RPMI7951 (cell line): ENCODE measurements at places on chromosomes 12 and 14. TPM values are rescaled to one million over a fixed set of nuclear protein-coding genes. Genes with fewer than 3 reads are reported as not detected.
A peak's percentile ranks its signal among the peaks of the same experiment; 100 is the strongest.

DNA sequence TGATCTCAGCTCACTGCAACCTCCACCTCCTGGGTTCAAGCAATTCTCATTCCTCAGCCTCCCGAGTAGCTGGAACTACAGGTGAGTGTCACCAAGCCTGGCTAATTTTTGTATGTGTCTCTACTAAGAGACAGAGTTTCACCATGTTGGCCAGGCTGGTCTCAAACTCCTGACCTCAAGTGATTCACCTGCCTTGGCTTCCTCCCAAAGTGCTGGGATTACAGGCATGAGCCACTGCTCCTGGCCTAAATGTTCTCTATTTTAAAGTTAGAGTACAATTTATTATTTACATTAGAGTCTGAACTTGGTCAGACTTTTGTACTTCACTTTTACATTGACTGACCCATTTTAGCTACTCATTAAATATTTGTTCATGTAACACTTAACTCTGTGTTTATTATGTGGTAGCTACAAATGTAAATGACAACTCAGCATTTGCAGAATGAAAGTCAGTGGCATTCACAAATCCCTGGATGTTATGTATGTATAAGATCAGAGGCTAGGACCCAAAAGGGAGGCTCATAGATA lies 409.6 kb downstream of the APAF1 start:
- no peak for DNase-seq

DNA sequence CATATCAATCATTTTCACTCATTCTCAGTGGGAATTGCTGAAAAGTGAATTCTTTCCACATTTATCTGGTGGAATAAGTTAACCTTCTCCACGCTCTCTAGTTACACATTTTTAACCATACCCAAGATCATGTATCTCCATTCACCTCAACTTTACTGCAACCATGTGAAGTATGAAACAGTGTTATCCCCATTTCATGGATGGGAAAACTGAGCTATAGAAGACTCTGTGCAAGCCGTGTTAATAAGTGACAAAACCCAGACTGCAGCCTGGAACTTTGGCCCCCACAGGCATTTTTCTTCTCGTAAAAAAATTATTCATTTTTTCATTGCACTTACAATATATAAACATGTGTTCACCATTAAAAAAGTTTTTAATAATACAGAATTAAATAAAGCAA lies 82.4 kb upstream of the CCND2 start:
- no peak for DNase-seq

DNA sequence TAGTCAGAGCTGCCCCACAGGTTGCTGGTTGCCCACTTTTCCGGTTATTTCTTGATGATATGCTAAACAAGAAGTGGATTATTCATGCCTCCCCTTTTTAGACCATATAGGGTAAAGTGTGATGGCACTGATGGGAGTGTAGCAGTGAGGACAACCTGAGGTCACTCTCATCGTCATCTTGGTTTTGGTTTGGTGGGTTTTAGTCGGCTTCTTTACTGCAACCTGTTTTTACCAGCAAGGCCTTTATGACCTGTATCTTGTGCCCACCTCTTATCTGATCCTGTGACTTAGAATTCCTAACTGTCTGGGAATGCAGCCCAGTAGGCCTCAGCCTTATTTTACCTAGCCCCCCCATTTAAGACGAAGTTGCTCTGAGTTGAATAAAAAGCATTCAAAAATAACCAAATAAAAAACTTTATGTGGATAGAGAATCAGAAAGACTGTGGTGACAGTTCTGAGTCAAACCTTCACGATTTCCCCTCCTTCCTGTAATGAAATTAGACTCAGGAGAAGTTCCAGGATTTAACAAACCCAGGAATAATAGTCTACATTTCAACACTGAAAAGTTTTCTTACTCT lies 144.2 kb downstream of the PAWR start:
- DNase-seq: peak; percentile 52

GRCh38 chr12:31008241-31008761 lies 65.4 kb upstream of the DDX11 start:
- peak; percentile 26 for DNase-seq

IGF1 gene
- not detected in 2 replicates for total RNA-seq

GRCh38 chr12:53181935-53182334 lies 1.2 kb upstream of the CSAD start:
- DNase-seq: no peak

DNA sequence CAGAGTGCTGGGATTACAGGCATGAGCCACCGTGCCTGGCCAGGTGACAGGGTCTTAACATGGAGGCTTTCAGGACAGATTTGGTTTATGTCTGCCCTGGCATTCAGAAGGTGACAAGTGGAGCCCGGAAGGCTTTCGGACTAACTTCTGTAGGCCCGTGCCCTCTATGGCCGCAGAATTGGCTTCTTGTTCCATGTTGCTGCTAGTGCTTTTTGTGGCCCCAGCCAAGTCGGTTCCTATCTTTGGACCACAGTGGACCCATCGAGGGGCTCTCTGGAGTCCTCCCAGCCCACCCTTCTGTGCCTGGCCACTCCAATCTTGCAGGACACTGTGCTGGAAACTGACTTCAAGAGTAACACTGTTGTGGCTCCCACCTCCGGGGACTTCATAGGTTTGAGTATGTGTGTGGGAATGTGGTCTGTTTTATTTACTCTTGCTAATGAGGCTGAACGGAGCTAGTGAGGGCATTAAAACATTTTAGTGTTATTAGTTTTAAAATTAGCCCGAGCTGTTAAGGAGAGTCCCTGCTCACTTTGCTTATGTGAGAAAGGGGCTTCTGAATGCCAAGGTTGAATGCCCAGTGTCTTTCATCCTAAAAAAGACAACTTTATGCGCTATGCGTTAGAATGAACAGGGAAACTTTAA lies 245.9 kb downstream of the CACNA1C start:
- no peak for DNase-seq

DNA sequence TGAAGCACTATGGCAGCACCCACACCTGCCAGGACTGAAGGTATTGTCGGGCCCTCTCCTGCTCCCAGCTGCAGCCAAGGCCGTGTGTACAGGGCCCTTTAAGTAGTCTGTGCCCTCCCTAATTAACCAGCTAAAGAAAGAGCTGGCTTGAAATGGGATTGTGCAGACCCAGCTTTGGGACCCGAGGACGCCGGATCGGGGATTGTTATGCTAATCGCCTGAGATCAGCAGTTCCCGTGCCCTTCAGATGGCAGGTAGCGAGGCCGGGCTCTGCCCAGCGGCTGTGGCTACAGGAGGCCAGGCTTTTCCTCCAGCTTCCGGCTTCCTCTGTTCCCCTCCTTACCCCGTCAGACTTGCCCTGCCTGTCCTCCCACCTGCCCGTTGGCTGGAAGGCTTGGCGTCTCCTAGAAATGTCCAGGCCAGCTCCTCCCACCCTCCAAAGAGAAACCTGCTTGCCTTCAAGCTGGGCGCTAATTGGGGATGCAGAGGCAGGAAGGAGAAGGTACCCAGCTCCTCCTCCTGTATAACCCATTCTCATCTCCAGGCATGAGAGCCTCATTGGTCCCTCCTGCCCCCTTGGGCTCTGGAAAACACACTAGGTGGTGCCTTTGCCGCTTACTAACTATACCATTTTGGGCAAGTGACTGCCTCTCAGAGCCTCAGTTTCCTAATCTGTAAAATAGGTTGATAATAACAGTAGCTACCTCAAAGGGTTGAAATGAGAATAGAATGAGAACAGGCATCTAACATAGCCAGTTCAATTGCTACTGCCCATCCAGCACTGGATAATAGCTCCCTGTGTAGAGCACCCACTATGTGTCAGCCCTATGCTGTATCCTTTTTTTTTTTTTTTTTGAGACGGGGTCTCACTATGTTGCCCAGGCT lies 25.8 kb upstream of the MSI1 start:
- DNase-seq: no peak

- DNase-seq: no peak
Measured at GRCh38 chr12:73935817-73936216, 601.8 kb upstream of the ATXN7L3B start.

TPPP2 gene
- total RNA-seq: not detected in 2 replicates

GARIN6 gene
- total RNA-seq: not detected in 2 replicates

KLRC1 gene
- total RNA-seq: not detected in 2 replicates

GRCh38 chr14:23174296-23175184 lies 8.9 kb downstream of the SLC7A8 start:
- DNase-seq: no peak

DNA sequence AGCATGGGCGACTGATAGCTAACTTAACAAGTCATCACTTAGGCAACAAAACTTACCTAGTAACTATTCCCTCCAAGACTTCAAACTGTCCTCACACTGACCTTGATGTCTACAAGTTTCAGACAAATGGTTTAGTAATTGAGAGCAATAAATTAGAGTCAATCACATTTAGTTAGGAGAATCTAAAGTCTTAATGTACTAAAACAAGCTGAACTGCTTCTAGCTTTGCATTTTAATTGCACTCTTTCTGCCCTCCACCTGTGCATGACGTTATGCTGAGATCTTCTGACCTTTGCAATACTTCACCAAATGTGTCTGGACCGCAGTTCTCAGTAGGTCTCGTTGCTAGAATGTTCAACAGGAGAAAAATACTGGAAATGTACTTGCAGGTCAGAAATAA lies 158.0 kb downstream of the PIK3C2G start:
- DNase-seq: no peak

GRCh38 chr12:44847888-44848702 lies 28.0 kb downstream of the NELL2 start:
- no peak for DNase-seq

- peak; percentile 32 for DNase-seq
Measured at GRCh38 chr14:70896981-70897380, 10.3 kb upstream of the PCNX1 start.

GRCh38 chr14:56630707-56631106 lies 51.1 kb downstream of the TMEM260 start:
- DNase-seq: no peak

DNA sequence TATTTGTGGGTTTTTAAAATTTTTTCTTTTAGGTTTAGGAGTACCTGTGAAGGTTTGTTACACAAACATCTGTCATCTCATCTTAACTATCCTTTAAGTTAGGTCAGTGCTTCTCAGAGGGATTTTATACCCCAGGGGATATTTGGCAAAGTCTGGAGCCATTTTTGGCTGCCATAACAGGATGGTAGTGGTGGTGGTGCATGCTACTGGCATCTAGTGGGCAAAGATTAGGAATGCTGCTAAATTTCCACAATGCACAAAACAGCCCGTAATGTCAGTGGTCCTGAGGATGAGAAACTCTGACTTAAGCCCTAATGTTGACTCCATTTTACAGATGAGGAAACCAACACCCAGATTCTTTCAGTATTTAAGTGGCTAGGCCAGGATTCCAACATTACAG lies 85.2 kb upstream of the MYF6 start:
- DNase-seq: peak; percentile 60

- no peak for DNase-seq
Measured at GRCh38 chr12:125163148-125163547, 97.9 kb downstream of the AACS start.

SP7 gene
- not detected in 2 replicates for total RNA-seq

GRCh38 chr12:57404966-57405640 lies 25.7 kb downstream of the R3HDM2 start:
- no peak for DNase-seq

DNA sequence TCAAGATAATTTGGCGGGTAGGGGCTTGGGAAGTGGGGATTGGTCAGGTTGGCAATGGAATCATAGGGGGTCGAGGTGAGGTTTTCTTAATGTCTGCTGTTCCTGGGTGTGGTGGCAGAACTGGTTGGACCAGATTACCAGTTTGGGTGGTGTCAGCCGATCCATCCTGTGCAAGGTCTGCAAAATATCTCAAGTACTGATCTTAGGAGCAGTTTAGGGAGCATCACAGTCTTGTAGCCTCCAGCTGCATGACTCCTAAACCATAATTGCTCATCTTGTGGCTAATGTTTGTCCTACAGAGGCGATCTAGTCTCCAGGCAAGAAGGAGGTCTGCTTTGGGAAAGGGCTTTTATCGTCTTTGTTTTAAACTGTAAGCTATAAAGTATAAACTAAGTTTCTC lies 868.4 kb downstream of the DIO2 start:
- DNase-seq: peak; percentile 2

DNA sequence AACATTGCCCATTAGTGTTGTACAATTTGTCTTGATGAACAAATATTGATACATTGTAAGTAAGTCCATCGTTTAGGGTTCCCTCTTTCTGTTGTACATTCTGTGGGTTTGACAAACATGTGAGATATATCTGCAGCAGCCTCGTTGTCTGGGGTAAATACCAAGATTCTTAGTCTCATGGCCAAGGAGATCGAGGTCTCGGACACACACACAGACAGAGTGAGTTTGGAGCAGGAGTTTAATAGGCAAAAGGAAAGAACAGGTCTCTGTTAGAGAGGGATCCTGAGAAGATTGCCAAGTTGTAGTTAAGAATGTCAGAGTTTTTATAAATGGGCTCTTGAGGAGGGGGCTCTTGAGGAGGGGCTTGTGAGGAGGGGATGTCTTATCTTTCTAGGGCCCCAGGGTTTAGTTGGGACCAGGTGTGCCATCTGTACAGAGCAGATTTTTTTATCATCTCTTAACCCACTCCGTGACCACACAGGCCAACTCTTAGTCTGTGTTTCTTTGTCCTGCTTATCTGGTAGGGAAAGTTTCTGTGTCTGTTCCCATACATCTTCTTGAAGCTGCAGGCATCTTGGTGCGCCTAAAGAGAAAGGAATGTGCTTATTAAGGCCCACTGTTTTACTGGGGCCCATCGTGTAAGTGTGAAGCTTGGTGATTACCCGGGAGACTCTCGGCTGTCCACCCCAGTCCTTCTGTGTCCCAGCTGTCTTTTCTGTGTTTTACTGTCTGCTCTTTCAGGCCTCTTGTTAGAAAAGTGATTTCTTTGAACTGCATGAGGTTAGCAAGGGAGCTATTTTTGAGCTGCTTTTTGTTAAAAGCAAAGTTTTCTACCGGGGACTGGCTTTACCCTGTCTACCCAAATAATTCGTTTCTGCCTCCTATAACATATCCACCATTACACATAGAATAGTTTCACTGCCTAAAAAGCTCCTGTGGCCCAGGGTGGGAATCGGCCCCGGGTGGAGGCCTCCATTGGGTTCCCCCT lies 22.4 kb upstream of the CLEC2D start:
- peak; percentile 53 for DNase-seq

TMEM253 gene
- not detected in 2 replicates for total RNA-seq

- peak; percentile 16 for DNase-seq
Measured at GRCh38 chr14:100654814-100655740, 67.9 kb upstream of the BEGAIN start.

- no peak for DNase-seq
Measured at GRCh38 chr12:10205220-10205807, 7.4 kb upstream of the GABARAPL1 start.

- DNase-seq: peak; percentile 29
Measured at GRCh38 chr14:22735096-22735495, 31.4 kb upstream of the OXA1L start.

SETD1B gene
- total RNA-seq: 0.96 and 1.1 TPM in 2 replicates

GRCh38 chr14:104786091-104786586 lies 9.4 kb downstream of the AKT1 start:
- no peak for DNase-seq

AMHR2 gene
- total RNA-seq: not detected in 2 replicates
